ENCODE measurements at places on chromosomes 11 and 22.
A peak's percentile ranks its signal among the peaks of the same experiment; 100 is the strongest.

DNA sequence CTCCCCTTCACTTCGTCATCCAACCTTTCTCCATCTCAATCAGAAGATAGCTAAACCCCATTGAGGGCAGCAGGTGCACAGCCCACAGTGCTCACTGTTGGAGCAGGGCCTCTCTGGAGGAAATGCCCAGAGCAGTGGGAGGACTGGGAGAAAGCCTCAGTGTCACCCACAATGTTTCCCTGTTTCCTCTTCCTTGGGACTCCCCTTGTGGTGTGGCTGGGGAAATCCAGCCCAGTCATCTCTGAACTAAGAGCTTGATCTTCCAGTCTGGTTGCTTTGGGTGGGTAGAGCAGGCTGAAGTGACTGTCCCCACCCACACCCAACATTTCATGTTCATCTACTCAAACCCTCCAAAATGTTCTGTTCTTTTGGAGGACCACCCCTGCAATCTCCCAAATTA lies 29.8 kb upstream of the EED start:
- no peak for DNase-seq

DNA sequence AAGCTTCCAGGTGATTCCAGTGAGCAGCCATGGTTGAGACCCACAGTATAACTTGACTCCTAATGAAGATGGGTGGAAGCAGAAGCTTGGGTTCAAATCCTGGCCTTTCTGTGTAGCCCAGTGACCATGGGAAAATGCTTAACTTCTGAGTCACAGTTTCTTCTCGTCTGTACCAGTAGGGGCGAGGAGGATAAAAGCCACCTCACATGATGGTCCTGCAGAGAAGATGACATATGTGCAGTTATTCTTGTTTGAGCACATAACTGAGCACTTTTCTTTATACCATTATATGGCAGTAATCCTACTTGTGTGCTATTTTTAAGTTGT lies 4.9 kb downstream of the TMEM109 start:
- no peak for DNase-seq

DNA sequence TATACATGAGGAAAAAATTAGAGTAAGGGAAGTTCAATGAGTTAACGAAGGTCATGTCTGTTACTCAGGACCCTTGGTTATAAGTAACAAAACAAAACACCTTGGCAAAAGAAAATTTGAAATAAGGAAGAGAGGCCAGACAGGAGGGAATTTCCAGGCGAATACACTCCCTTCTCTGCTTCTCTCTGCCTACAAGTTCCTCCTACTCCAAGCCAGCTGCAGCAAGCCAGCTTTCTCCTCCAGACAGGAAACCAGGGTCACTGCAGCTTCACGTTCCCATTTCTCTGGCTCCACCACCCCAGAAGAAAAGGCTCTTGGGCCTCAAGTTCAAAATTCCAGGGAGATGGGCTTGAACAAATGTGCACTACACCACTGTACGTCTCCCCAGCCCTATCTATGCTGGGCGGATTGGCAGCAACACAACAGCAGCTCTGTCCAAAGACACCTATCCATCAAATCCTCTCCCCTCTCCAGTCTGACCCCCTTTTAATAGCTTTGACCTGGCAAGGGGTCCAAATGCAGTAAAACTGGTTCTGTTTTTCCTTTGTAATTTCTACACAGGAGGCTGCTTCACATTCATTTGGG lies 27.7 kb downstream of the SMCO4 start:
- DNase-seq, result no peak

GRCh38 chr11:11265994-11266606 lies 87.0 kb downstream of the CSNK2A3 start:
- no peak for DNase-seq

DNA sequence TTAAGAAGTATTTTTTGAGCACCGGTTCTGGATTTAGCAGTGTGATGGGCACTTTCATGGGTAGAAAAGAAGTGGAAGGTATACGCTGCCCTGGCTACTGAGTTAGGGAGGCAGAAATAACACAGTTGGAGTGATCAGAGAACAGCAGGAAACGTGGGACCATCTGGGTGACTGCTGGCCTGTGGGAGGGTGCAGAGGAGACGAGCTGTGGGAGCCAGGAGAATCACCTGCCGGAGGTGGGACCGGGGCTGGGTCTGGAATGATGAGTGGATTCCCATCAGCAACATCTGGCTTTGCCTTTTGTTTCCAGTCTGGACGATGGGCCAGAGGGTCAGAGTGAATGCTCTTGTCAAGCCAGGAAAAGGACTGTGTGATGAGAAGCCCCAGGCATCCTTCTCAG lies 66.5 kb downstream of the BARX2 start:
- DNase-seq, result no peak

DNA sequence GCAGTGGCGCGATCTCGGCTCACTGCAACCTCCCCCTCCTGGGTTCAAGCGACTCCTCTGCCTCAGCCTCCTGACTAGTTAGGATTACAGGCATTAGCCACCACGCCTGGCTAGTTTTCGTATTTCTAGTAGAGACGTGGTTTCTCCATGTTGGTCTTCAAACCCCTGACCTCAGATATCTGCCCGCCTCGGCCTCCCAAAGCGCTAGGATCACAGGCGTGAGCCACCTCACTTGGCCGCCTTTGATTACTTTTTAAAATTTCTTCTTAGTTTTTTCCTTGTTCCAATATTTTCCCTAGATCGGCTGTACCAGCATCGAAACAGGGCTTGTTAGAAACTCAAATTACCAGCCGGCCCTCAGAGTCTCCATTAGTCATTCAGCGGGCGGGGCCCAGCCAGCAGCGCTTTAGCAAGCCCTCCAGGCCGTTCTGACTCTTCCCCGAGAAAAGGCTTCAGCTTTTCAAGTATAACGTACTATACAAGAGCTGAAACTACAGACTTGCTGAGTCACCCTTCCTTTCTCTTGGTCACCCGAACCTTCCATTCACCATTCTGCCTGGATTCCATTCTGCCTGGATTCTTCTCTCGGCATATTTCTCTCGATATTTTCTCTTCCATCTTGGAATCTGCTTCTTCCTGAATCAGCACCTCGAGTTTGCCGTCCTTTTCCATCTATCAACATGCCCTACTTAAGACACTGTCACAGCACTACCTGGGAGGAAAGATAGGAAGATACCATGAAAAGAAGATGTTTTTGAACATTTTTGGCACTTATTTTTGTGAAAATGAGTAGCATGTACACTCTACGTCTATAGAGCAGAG lies 6.7 kb upstream of the CAPRIN1 start:
- no peak for DNase-seq

DNA sequence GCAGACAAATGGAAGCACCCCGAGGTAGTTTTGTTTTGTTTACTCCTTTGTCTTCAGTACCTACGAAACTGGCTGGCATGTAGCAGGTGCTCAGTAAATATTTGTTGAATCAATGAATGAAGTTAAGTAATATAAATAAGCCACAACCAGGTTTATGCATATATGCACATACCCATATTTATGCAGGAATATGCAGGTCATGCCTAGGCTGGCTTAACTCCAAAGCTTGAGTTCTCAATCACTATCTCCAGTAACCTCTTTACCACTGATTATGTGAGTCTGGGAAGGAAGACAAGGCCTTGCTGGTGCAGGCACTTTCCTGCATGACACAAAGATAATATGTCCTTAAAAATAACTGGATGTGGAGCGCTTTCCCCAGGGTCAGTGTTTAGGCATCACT lies 27.5 kb downstream of the ARL14EP start:
- DNase-seq, result no peak

GRCh38 chr11:110374921-110375320 lies 54.8 kb upstream of the FDX1 start:
- no peak for DNase-seq

GRCh38 chr11:94638902-94639373 lies 71.8 kb downstream of the PIWIL4 start:
- no peak for DNase-seq

- DNase-seq, result no peak
Observed at GRCh38 chr22:26374391-26375026, 54.6 kb upstream of the ASPHD2 start.

DNA sequence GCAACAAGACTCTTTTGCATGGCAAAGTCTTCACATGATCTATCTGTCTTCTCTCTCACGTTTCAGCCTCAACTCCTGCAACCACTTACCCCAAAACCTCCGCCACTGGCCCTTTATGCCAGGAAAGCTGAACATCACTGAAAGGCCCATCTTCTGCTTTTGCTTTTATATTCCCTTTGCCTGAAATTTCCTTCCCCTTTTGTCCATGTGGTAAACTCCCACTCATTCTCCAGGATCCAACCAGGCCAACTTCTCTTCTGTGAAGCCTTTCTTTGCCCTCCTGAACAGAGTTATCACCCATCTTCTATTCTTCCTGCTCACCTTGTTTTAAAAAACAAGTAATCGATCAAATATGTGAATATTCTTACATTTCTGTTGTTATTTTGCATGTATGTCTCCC lies 117.8 kb downstream of the WNT11 start:
- DNase-seq, result no peak

GRCh38 chr11:59186130-59186594 lies 14.2 kb downstream of the DTX4 start:
- DNase-seq, result no peak

GRCh38 chr11:783581-784015 lies 6.3 kb downstream of the CEND1 start:
- DNase-seq, result no peak

DNA sequence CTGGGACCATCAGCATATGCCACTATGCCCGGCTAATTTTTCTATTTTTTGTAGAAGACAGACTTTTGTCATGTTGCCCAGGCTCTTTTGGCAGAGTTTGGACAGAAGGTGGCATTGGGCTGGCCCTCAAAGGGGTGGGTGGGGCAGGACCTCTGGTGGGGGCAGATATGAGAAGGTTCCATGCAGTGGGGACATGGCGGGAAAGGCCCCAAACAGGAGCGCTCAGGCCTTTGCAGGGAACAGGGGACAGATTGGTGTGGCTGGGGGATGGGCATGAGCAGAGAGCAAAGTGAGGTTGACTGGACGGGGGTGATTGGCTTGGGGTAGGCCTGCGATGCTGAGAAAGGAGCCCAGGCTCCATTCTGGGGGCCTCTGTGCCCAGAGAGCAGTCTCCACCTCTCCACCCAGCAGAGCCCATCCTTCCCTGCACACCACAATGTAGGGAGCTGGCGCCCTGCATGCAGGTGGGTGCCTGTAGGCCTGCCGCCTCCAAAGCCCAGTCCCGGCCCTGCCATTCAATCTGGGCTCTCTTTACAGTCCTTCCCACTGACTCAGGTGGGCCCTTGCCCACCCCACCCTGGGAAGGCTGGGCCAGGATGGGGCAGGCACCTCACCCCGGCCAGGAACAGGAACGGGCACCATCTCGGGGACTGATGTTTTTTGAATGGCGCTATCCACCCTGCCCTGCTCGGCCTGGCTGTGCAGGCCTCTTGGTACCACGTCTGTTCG lies 98.7 kb downstream of the MORC2 start:
- DNase-seq, result no peak

- DNase-seq, result no peak
Observed at GRCh38 chr11:92071660-92072059, 153.0 kb upstream of the FAT3 start.

GRCh38 chr11:65806979-65807378 lies 20.1 kb downstream of the OVOL1 start:
- DNase-seq, result no peak

DNA sequence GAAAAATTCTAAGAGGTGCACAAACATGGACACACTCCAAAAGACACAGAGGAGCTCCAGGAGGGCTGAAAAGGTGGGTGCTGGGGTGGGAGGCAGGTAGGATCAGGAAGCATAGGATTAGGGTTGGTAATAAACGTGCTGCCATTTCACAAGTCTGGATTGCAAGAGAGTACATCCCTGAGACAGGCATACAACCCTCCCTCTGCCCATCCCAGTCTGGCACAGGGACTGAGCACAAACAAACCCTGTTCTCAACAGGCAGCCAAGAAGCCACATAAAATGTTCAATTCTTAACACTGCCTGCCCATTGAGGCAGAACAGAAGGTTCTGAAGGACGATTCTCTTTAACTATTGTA lies 18.5 kb downstream of the SLC35F2 start:
- DNase-seq, result peak; percentile 75

GRCh38 chr11:35282221-35282882 lies 137.0 kb downstream of the SLC1A2 start:
- DNase-seq, result no peak

DNA sequence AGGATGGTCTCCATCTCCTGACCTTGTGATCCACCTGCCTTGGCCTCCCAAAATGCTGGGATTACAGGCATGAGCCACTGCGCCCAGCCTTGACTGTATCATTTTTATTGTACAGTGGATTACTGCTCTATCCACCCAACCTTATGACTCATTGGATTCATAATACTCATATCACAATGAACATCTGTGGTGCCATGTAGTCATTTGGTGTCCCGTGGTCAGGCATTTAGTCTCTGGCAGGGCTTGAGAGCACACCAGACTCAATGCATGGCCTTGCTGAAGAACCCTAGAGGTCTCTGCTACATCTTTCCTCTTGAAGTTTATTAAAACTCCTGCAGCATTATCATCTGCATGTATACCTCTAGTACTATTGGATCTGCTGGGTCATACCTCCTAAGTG lies 98.0 kb upstream of the LDLRAD3 start:
- DNase-seq, result no peak

- no peak for DNase-seq
Observed at GRCh38 chr22:23874871-23875270, 17.2 kb downstream of the SLC2A11 start.

- DNase-seq, result no peak
Observed at GRCh38 chr11:43545610-43546009, 134.9 kb upstream of the HSD17B12 start.

DNA sequence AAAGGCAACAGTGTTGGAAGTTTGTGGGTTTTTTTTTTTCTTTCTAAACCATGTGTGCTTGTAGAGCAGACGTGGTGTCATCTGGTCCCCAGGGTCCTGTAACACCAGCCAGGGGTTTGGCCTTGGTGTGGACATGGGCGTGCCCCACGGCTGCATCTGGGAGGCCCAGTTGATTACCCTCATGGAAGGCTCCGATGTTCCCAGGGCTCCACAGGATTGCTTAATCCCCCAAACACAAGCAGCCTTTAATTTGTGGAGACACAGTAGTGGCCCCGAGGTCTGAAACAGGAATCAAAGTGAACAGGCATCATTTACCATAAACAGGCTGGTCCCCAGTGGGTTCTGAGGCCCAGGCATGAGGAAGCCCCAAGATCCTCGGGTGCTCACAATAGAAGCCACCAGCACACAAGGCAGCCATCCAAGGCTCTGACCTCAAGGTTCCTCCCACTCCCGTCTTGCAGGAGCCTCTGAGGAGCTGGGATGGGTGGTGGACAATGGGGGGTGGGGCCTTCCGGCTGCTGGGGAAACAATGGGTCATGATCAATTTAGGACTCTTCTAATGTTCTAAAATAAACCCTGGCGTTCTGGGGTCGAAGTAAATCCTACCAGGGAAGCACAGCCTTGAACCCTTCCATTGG lies 115.0 kb upstream of the CD82 start:
- DNase-seq, result no peak

DNA sequence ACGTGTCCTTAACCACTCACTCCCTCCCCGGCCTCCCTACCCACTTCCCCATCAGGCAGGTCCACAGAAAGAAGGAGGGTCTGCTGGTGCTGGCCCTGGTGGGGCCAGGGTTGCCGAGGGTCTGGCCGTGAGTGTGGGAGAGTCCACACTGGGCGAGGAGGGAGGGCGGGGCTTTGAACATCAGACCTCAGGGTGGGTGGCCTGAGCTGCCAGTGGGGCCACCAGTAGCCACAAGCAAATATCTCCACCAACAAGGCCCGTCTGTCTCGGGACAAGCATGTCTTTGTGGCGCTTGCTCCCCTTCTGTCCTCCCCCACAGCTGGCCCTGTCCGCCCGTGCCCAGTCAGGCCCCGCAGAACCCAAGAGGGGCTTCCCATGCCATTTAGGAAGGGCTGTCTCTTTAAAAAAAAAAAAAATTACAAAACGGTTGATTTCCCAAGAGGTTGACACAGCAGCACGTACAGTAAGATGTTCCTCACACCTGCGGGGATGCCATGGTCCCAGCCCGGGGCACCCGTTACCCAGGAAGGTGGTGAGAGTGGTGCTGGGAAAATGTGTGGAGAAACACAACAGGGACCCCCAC lies 17.7 kb upstream of the TALDO1 start:
- no peak for DNase-seq
